ENCODE measurements at places on chromosomes 6 and 20. TPM values are rescaled to one million over a fixed set of nuclear protein-coding genes. Genes with fewer than 3 reads are reported as not detected.

The PLA2G7 gene
- total RNA-seq, result not detected

- H3K4me3 ChIP-seq, result no peak overlapping the region
- H3K27me3 ChIP-seq, result no peaks in the 10 kb centered on the region
- H3K27ac ChIP-seq, result no peak overlapping the region
Measured at GRCh38 chr20:25402583-25402982, 4.9 kb upstream of the GINS1 start.

The CASS4 gene
- total RNA-seq, result 0.74 TPM

DNA sequence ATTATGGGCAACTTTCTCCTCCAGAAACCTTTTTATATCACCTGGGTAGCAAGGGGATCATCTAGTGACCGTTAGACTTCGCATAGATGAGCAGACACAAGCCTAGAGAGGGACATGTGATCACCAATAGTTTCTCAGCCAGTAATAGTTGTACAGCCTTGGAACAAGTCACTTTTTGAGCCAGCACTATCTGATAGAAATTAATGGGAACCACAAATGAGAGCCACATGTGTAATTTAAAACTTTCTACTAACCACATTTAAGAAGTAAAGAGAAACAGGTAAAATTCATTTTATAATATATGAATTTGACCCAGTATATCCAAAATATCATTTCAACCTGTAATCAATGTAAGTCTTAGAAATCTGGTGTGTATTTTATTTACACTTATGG, 592 bp upstream of the CTNNBL1 start:
- peak overlapping the region; percentile 85 for H3K4me3 ChIP-seq
- DNase-seq, result no peak
- H3K27me3 ChIP-seq, result no peaks in the 10 kb centered on the region
- H3K4me1 ChIP-seq, result peaks cover 27% of the 10 kb centered on the region
- no peaks in the 10 kb centered on the region for H3K36me3 ChIP-seq

- H3K4me3 ChIP-seq, result peak overlapping the region; percentile 17
- H3K4me1 ChIP-seq, result no peaks in the 10 kb centered on the region
- no peaks in the 10 kb centered on the region for H3K27me3 ChIP-seq
- H3K27ac ChIP-seq, result no peak overlapping the region
Measured at GRCh38 chr6:5866547-5867051, 140.1 kb downstream of the NRN1 start.

Data from vagina (tissue), 2 donors.